ENCODE measurements at places on chromosomes 12 and 14.
A peak's percentile ranks its signal among the peaks of the same experiment; 100 is the strongest.

- no peak for DNase-seq
Measured at GRCh38 chr12:46387670-46388069, 15.1 kb upstream of the SLC38A2 start.

DNA sequence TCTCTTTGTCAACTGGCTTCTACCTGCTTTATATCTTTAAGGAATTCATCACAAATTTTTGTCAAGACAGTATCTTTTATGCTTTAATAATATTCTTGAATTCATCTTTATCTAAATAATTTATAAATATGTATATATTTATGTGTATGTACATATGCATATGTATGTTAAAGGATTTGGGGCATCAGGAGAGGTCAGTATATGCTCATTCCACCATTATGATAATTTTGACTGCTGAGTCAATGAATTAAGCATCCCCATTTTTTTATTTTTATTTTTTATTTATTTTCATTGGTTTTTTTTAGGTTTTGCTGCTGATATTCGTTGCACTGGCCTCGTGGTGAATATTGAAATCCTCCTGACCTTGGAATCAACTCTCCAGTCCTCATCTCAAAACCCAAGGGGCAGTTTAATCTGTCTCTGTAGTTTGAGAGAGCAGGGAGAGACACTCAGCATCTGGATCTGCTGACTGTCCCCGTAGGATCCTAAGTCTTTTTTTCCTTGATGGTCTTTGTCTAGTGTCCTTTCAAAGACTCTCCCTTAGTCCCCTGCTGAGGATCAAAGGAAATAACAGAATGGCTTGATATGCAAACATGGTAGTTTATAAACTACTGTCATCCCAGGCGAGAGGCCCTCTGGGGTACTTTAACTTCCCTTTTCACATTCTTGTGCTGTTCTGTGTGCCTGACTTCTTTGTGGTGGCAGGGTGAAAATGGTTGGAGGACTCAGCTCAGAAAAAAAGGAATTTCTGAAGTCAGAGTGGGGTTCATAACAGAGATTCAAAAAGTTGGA lies 218.7 kb downstream of the DIO2 start:
- DNase-seq, result no peak

- DNase-seq, result no peak
Measured at GRCh38 chr14:78090864-78091263, 79.3 kb upstream of the NRXN3 start.

- no peak for DNase-seq
Measured at GRCh38 chr14:72962829-72963312, 36.6 kb downstream of the DCAF4 start.

GRCh38 chr12:33472299-33472698 lies 32.7 kb upstream of the SYT10 start:
- no peak for DNase-seq

DNA sequence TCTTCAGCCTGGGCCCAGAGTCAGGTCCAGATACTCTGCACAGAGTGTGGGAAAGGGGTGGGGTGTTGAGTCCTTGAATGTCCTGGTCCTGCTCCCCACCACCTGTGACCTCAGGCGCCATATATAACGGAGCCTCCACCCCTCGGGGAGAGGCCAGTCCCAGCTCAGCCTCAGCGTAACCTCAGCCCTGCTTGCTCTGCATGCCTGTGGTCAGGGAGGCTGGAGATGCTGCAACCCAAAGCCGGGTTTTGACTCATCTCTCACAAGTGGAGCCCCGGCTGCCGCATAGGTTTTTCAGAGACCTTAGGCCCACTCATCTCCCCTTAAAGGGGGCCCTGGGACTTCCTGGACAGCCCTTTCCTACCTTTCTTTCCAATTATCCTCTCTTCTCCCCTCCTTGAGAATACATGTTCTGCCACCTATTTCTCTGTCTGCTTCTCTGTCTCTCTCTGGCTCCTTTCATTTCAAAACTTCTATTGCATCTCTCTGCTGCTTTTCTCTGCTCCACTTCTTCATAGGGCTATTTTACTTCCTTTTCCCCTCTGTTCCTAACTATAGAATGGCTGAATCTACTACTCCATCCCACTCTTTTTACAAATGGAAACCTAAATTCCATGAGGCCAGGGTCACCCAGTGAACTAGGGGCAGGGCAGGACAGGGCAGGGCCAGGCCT lies 1.2 kb downstream of the ITGB7 start:
- peak; percentile 92 for DNase-seq

GRCh38 chr14:75614179-75614578 lies 35.8 kb downstream of the FLVCR2 start:
- no peak for DNase-seq

DNA sequence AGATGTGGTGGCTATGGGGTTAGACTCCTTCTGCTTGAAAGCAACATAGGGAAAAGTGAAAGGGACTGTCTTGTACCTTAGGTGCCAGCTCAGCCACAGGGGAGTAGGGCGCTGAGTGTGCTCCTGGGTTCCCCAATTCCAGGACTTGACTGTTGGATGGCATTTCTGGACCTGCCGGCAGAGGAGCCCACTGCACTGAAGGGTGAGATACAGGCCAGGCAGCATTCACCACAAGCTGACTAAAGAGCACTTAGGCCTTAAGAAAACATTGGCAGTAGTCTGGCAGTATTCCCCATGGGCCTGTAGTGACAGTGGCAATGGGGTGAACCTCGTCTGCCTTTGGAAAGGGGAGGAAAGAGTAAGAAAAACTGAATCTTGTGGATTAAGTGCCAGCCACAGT lies 67.1 kb upstream of the TMTC2 start:
- DNase-seq, result no peak

GRCh38 chr12:32583534-32583933 lies 95.6 kb upstream of the DNM1L start:
- DNase-seq, result no peak

DNA sequence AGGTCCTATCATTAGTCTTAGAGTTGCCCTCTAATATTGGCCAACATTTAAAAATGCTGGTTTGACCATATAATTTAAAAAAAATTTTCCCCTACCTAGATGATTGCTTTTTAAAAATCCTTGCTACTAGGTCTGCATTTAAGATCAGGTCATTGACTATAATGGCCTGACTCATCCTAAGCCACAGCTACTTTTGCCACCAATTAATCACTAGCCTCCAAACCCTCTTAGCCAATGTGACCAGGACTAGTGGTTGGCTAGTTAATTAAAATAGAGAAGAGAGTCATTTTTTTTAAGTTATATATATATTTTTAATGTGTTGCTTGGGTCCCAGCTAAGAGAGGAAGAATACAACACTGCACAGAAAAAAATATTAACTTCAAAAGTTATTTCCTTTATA lies 57.5 kb downstream of the SOS2 start:
- DNase-seq, result no peak

DNA sequence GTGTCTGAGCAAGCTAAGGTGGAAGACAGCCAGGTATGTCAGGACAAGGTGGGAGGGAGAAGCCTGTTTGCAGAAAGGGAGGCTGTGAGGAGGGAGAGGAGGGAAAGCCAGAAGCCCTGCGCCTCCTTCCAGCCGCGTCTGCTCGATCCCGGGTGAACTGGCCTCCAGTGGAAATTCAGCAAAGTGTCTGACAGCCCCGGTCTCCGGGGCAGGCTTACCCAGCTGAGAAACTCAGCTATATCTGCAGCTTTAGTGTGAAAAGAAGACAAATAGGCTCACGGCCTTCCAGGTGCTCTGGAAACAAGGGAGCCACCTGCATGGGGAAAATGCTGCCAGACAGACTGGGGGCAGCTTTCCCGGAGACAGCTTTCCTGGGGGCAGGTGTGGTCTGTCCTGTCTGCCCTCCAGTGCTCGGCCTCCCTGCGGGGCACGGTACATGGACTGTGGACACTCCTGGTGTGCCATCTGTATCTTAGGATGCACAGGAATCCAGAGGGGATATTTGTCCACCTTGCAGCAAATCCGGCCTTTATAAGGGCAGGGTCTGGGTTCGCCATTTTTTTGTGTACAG lies 6.3 kb downstream of the RFLNA start:
- no peak for DNase-seq

- DNase-seq, result no peak
Measured at GRCh38 chr14:90341784-90342183, 10.0 kb upstream of the NRDE2 start.

- no peak for DNase-seq
Measured at GRCh38 chr12:113385282-113385882, 18.3 kb downstream of the SDS start.

DNA sequence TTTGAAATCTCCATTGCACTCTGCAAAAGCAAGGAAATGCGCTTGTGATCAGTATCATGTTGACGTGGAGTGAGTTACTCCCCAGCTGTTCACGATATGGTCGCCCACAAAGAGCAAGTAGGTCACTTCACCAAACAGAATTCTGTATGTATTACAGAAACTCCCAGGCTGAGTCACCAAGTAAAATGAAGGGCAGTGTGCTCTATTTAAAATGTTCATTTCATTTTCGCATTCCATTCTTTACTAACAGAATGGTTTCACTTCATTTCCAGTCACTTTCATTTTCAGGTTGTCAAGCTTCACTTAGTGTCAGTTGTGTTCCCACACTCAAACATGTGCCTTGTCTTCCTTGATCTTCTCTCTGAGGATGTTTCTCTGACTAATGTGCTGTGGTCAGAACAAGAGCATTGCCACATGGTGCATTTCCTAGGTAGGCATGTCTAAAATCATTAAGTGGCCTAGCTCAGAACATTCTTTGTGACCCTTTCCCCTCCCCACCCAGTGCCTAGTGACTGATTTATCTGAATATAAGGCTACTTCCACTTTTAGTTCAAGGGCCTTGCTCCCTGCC lies 391.2 kb downstream of the RAD51B start:
- peak; percentile 7 for DNase-seq

GRCh38 chr12:58381546-58381945 lies 440.2 kb downstream of the ATP23 start:
- DNase-seq, result no peak

DNA sequence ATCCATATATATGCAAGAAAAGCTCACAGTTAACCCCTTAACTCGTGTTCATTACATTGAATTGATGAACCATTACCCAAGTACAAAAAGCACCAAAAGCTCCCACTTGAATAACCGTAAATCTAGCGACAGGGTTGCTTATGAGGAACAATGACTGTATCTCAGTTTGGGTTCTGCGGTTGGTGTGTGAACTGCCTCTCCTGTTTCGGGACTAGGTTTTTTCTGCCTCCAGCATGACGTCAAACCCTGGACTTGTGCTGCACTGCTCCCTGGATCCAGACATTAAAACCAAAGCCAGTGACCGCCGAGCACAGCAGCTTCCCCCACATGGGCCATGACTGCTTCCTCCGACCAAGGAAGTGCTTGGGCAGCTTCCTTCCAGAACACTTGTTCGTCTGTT lies 77.7 kb downstream of the SETD3 start:
- no peak for DNase-seq

- DNase-seq, result no peak
Measured at GRCh38 chr12:76940671-76941445, 62.0 kb upstream of the CSRP2 start.

- peak; percentile 55 for DNase-seq
Measured at GRCh38 chr14:49999146-49999761, 106.4 kb downstream of the ARF6 start.

DNA sequence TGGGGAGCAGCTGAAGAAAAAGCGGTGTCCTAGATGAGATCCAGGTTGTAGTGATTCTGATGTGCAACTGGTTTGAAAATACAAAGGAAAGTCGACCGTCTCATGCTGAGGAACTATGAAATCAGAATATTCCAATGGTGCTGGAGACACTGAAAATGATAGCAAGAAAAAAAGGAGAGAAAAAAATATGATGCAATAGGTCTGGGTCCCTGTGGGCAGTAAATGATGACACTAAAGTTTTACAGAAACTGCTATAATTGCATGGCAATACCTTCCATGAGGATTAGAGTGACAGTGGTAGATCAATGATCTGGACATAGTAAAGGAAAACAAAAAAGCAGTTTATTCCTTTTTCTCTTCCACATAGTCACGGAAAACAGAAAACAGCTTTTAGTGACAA lies 2.3 kb downstream of the PYM1 start:
- DNase-seq, result no peak

- DNase-seq, result no peak
Measured at GRCh38 chr12:12786351-12786705, 869 bp downstream of the APOLD1 start.

- no peak for DNase-seq
Measured at GRCh38 chr14:21202463-21203358, 46.8 kb upstream of the OR5AU1 start.

GRCh38 chr14:67738740-67739504 lies 37.2 kb downstream of the RDH12 start:
- no peak for DNase-seq

DNA sequence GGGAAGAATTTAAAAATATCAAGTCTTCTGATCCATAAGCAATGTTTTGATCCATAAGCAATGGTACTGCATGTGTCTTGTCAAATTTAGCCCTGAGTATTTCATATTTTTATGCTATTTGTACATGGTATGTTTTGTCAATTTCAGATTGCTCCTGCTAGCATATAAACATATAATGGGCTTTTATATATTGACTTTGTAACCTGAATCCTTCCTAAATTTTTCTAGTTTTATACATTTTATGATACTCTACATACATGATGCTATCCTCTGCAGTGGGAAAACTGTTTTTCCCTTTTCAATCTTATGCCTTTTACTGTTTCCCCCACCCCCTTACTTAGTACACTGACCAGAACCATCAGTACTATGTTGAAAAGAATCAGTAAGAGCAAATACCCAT lies 75.1 kb downstream of the R3HDM2 start:
- no peak for DNase-seq

Data from T-helper 2 cell (primary cell).